ENCODE measurements at places on chromosomes 11 and 22.

DNA sequence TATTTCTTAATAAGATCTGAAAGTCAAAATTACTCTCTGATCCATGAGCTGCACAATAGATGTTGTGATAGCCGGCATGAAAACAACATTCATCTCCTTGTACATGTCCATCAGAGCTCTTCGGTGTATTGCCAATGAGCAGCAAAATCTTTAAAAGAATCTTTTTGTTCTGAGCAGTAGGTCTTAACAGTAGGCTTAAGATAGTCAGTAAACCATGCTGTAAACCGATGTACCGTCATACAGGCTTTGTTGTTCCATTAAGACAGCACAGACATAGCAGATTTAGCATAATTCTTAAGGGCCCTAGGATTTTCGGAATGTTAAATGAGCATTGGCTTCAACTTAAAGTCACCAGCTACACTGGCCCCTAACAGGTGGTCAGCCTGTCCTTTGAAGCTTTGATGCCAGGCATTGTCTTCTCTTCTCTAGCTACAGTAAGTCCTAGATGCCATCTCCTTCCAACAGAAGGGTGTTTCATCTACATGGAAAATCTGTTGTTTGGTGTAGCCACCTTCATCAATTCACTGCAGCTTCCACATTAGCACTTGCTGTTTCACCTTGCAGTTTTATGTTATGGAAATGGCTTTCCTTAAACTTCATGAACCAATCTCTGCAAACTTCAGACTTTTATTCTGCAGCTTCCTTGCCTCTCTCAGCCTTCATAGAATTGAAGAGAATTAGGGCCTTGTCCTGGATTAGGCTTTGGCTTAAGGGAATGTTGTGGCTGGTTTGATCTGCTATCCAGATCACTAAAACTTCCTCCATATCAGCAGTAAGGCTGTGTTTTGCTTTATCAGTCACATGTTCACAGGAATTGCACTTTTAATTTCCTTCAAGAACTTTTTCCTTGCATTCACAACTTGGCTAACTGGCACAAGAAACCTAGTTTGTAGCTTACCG is 28.4 kb downstream of the RRP8 start:
- DNase-seq, result no peak

DNA sequence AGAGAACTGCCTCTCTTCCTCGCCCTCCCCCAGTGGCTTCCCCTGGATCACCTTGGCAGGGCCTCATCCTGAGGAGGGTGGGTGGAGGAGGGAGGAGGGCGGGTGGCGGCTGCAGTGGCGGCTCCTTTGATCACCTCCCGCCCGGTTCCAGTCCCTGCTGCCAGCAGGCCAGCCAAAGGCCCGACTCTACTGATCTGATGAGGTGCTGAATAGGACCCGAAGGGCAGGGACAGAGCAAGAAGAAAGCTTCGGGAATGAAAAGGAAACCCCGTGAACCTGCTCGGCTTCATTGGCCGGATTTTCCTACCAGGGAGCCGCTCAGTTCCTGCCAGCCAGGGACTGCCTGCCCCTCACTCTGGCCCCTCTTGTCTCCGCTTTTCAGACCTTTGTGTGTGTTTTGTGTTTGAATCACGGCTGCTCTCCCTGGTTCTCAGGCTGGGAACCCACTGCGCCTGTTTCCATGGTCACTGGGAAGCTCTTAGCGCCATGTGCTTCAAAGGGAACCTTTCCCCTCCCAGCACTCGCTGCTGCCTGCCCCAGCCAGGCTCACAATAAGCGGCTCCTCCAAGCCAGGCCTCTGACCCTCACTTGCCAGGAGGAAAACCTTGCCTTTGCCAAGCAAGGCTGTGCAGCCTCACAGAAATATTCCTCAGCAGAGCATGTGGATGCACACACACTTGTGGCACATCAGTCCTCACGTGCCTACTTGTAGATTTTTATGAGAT is 56.8 kb downstream of the C22orf31 start:
- DNase-seq, result peak; percentile 45

DNA sequence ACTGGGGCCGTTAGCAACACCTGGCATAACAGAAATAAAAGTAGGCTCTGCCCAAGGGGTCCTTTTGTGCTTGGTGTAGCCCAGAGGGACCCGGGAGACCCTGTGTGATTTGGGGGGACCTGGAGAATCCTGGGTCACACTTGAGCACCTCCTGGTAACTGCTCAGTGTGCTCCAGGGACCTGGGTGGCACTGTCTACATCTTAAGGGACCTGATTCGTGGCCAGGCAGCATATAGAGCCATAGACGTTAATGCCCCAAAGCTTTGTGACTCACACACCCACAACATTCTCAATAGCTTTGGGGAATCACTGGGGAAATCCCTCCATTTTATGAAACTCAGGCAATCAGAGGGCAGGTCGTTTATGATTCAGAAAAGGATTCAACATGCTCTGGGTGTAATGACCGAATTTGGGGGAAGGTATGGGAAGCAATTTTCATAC is 3.6 kb upstream of the IGF2 start:
- DNase-seq, result no peak

DNA sequence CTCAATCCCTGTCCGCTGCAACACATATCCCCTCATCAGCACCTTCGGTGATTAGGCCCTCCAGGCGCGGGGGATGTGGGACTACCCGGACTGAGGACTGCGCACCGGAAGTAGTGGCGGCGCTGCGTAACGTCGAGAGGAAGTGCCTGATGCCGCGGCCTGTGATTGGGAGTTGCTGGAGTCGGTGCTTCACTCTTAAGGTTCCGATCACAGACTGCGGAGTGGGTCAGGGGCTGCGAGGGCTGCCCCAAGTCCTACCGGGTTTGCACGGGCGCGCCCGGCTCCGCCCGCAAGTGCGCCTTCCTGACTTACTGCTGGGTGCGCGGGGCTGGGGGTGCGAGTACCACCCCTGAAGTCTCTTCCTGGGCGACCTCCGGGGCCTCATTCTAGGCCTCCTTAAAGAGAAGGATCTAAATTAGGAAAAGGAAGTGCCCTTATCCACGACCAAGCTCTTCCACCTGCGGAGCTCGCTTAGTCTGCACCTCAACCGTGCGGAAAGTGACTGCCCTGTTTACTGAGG is at the start of gene ALKBH3:
ALKBH3 (plus strand) TSS at position 192 of the 520 bp plus-strand sequence. CDS start 1,822 bp downstream, outside the sequence.
- peak; percentile 87 for DNase-seq
